NCI-H69 (cell line): ENCODE measurements at places on chromosomes 5 and 9.

DNA sequence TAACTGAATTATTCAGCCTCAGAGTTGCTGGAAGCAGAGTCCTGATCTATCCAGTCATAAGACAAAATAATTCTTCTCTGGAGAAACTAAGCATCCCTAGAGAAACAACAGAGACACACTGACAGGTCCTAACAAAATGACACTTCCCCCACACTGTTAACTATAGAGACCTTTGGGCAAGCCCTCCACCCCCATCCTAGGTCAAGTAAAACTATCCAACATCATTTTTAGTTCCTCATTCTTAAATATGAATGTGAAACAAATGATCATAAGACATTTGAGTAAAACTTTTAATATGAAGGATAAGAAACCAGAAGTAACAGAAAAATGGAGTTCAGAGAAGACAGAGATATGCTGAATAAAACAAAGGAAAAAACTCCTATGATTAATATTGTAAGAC is 30.9 kb downstream of the CNTLN start:
- DNase-seq, result no peak

- no peak for DNase-seq
These were observed 60.9 kb downstream of the ICE1 start for GRCh38 chr5:5483350-5483749.

- no peak for DNase-seq
These were observed 385.2 kb upstream of the KLF4 start for GRCh38 chr9:107874591-107875369.

- peak; percentile 85 for DNase-seq
These were observed 577.4 kb downstream of the ISL1 start for GRCh38 chr5:51960617-51961121.

- DNase-seq, result no peak
These were observed 60.5 kb downstream of the ERCC6L2 start for GRCh38 chr9:95935861-95936578.

DNA sequence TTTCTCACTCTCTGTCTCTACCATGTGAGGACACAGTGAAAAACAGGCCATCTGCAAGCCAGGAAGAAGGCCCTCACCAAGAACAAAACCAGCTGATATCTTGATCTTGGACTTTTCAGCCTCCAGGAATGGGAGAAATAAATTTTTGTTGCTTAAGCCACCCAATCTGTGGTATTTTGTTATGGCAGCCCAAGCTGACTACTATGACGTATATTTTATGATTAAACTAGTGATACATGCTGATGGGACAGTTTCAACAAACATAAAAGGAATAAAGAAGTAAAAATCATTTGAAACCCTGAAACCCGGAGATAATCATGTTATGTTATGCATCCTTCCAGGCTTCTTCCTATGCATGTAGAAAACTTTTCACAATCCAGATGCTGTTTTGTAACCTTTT is 71.5 kb upstream of the ERBIN start:
- no peak for DNase-seq

GRCh38 chr9:35520364-35520710 is 30.4 kb downstream of the RUSC2 start:
- no peak for DNase-seq

DNA sequence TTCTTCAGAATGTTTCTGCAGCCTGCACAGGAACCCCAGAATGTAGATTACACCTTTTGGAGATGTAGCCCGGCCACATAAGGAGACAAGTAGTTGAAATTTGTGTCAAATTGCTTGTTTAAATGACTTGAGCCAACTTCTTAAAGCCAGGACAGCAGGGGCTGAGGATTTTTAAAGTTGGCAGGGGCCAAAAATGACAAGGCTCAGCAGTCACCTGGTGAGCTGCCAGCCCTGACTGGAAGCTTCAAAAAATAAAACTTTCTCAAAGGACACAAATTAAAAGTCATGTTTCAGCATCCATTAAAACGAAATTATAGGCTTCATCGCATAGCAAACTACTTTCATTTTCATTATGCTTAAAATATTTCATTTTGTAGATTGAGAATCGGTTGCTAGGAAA is 340.3 kb upstream of the WWC1 start:
- DNase-seq, result no peak

DNA sequence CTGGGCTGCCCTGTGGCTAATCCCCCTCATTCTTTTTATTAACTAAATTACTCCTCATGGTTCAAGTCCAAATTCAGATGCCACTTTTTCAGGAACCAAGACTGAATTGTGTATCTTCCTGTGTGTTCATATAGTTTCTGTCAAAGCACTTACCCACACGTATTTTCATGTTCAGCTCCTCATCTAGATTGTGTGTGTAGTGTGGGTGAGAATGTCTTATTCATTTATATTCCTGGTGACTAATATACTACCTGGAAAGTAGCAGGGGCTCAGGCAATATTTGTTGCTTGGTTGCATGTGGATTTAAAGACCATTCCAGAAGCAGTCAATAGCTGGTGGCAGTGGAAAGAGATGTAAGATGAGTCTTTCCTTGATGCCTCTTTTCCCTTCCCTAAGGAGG is 48.5 kb upstream of the SRP19 start:
- no peak for DNase-seq

GRCh38 chr9:100474924-100475276 is 2.0 kb downstream of the TMEFF1 start:
- DNase-seq, result peak; percentile 47

- DNase-seq, result peak; percentile 69
These were observed 18.1 kb downstream of the GSN start for GRCh38 chr9:121285835-121286687.

- no peak for DNase-seq
These were observed 65.9 kb downstream of the RGS3 start for GRCh38 chr9:113529336-113530009.

GRCh38 chr9:17528859-17529258 is 50.0 kb upstream of the SH3GL2 start:
- peak; percentile 58 for DNase-seq

- peak; percentile 33 for DNase-seq
These were observed 427.3 kb downstream of the ISL1 start for GRCh38 chr5:51810592-51810991.

- no peak for DNase-seq
These were observed 100.4 kb downstream of the EHMT1 start for GRCh38 chr9:137719194-137719593.

GRCh38 chr9:134985451-134985850 is 67.7 kb upstream of the FCN1 start:
- no peak for DNase-seq

DNA sequence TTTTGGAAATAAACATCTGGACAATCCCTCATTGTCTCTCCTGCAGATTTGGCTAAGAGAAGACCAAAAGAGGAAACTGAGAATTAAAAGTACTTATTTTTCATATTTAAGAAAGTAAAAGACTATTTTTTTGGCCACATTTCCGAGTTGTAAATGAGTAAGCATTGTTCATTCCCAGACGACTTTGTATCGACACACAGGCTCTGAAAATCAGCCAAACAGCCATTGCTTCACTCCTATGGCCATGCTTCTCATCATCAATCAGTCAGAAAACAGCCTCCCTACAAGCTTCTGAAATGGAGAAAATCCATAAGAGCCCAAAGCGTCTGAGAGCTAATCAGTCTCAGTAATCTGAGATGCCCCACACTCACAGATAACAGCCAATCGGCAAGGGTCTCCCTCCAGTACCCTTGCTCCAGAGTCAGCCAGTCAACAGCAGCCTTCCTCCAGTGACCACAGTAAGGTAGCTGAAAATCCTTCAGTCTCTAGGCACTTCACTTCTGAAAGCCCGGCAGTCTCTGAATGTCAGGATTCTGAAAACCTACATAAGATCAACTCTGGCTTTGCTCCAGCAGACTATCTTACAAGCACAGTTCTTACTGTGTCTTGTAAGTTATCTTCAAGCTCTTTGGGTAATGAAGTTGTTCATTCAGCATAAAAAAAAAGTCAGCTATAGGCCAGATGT is 30.9 kb downstream of the CDO1 start:
- peak; percentile 31 for DNase-seq

DNA sequence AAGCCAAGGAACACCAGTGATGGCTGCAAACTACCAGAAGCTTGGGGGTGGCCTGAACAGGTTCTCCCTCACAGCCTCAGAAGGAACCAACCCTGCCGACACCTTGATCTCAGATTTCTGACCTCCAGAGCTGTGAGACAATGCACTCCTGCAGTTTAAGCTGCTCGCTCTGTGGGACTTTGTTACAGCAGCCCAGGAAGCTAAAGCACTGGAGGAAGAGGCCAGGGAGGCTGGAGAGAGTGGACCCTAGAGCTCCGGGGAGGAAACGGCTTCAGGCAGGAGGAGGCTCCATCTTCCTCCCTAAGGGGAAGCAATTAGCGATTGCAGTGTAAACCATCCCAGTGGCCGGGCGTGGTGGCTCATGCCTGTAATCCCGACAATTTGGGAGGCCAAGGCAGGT is 25.1 kb downstream of the BARX1 start:
- peak; percentile 62 for DNase-seq

- DNase-seq, result no peak
These were observed 260.9 kb upstream of the TUSC1 start for GRCh38 chr9:25939126-25939525.

DNA sequence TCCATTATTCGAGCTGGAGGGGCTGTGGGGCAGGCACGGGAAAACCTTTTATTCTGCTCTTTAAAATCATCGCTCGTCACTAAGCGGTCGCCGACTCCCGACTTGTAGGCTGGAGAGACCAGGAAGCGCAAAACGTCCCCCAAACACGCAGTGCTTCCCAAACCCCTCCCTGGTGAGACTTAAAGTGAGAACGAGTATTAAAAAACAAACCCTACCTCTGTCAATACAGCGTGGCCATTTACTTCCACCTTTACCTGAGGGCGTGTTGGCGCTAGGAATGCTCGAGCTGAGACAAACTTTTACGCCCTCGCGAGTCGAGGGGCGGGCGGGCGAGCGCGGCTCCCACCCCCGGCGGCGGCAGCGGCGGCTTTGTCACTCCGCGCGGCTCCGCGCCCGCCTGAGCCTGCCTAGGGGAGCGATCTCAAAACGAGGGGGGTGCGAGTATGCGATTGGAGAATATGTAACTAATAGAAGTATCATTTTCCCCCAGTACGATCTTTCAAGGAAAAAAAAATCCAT is at the start of gene NR2F1-AS1:
NR2F1-AS1 (minus strand) TSS at position 293 of the 519 bp plus-strand sequence.
- no peak for DNase-seq

DNA sequence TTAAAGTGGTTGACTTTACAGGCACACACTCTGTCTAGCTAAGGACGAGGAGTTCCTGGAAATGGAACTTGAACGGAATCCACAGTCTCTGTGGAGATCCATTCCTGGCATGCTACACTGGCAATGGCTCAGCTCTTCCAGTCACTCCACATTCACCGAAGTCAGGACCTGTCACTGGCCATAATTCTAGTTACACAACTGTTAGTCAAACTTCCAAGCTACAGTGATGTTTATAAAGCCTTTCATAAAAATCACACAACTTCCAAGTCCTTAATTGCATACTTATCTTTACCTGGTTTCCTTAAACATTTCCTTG is 15.7 kb downstream of the CDC14B start:
- no peak for DNase-seq

- DNase-seq, result no peak
These were observed 24.8 kb upstream of the DENND1A start for GRCh38 chr9:123954518-123955280.

GRCh38 chr9:120385606-120386389 is 194.2 kb downstream of the CDK5RAP2 start:
- peak; percentile 54 for DNase-seq

DNA sequence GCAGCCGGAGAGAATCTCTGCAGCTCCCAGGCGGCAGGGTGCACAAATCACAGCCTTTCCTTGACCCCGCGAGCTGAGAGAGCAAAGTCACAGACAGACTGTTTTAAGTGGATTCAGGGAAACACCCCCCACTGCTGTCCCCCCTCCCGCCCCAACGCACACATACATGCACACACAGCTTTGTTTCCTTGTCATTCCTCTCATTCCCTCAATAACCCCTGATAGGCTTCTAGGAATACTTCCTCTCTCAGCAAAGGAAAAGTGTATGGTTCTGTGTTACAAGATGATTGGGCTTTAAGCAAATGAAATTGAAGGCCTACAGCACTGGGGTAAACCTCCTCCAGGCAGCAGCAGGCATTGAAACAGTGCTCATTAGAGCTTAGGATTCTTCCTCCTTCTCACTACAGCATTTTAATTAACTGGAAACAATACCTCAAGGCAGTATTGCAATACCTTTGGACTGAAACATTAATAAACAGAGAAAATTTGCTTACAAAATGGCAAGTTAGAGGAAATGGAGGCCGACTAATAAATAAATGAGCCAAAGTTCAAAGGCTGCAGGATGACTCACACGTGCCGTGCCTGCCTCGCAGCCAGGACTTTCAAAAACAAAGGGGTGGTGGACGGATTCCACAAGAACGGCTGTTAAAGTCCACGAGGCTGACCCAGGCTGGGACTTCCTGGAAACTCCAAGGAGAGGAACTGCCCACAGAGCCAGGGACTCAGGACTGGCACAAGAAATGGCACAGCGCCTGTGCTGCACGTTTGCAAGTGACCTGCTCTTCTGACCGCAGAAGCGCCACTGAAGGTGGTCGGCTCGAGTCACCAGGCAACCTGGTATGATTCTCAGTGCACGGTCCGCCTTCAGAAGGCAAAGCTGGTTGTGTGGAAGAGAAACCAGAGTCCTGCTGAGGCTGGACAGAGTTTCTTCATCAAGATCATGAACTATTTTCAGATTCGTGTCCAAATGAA is 236.2 kb downstream of the SYK start:
- peak; percentile 20 for DNase-seq

GRCh38 chr9:112421771-112422222 is 41.9 kb downstream of the HSDL2 start:
- no peak for DNase-seq

DNA sequence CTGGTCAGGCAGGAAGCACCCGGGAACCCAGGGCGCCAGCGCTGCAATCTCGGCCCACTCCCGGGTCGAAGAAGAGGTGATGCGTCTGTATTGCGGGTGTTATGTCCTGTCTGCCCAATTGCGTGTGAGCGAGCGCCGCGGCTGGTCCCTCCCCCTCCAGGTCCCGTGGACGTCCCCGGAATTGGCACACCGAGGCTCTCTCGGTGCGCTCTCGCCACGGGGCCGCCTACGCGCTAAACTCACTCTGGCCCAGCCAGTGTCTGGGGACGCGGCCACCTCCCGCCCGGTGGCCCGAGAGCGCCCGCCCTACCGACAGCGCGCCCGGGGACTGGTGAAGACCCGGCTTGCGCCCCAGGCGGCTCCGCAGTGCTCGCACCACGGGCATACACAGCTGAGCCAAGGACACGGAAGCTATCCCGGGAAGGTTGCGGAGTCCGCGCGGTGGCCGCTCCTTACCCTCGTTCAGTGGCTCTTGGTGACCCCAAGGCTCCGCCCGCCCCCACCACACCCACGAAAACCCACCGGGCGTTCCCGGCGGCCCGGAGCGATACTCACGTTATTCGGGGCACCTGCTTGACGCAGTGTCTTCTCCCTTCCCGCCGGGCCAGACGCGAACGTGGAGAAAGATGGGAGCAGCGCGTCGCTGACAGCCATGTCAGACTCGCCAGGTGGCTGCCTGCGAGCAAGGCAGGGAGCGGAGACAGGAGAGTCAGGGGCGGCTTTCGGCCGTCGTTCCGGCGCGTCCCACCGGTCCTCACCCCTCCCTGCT is 1.0 kb downstream of the KLF4 start:
- peak; percentile 83 for DNase-seq
